Karpas-422 (cell line): ENCODE measurements at places on chromosomes 16 and 17.

DNA sequence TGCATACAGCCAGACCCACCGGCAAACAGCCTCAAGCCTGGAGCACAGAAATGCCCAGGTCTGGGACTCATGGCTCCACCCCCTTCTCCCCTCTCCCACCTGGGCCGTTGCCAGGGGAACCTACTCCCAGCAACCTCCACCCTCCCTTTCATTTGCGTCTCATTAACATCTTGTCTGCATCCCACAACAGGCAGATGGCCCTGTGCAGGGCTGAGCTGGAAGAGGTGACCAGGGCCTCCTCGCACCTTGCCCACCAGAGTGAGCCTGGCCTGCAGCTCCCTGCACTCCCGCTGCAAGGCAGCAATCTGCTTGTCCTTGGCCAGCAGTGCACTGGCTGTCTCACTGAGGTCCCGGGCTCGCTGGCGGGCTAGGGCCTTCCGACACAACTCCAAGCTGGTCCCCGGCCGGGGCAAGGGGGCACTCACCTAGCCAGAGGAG lies 3.3 kb downstream of the TSPOAP1 start:
- DNase-seq, result peak; percentile 75

DNA sequence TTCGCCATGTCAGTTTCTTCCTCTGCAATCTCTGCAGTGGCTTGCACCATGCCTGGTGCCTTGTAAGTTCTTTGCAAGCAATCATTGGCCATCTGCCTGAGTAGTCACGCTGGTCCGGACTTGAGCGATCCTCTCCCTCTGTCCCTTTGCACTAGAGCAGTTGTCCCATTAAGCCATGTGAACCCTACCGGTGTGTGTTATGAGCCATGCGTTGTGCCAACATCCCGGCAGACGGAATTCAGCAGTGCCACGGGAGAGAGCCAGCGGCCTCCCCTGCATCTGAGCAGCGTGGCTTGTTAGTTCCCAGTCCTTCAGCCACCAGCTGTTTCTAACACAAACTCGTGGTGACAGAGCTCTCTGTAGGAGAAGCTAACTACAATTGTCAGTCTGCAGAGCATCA lies 275.1 kb upstream of the HSBP1 start:
- no peak for DNase-seq

DNA sequence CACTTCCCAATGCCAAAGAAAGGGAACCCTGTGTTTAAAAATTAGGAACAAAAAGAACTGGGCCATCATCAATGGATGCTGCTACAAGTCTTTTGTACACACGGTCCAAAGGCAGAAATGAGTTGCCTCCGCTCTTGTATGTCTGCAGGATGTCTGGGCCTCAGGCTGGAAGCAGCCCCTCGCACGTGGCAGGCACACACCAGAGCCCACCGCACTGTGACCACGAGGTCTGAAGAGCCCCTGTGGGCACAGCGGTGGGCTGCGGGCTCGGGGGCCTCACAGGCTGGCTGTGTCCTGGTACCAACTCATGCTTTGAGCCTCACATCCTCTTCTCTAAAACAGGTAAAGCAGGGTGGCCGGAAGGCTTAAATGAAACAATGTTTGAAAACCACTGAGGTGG lies 309.3 kb downstream of the C16orf95 start:
- DNase-seq, result no peak

- DNase-seq, result no peak
Measured at GRCh38 chr17:246851-247421, 65.5 kb upstream of the DOC2B start.

GRCh38 chr16:72924927-72925630 lies 122.8 kb downstream of the ZFHX3 start:
- DNase-seq, result no peak

DNA sequence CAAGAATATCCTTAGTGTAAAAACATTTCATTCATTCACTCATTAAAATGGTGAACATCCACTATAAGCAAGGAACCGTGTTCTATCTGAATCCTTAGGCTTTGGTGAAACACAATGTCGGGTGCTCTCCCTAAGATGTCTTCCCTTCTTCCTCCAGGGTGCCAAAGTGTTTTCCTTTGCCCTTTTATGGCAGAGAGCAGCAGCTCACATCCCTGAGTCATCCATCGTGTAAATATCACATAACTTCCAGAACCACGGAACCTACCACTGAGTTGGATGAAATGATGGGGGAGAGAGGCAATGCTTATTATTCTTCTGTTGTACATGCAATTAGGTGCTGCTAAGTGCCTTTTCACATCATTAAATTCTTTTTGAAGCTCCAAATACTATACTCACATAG lies 50.2 kb downstream of the DNAH3 start:
- DNase-seq, result no peak

- peak; percentile 70 for DNase-seq
Measured at GRCh38 chr16:1293921-1294656, 15.3 kb upstream of the UBE2I start.

DNA sequence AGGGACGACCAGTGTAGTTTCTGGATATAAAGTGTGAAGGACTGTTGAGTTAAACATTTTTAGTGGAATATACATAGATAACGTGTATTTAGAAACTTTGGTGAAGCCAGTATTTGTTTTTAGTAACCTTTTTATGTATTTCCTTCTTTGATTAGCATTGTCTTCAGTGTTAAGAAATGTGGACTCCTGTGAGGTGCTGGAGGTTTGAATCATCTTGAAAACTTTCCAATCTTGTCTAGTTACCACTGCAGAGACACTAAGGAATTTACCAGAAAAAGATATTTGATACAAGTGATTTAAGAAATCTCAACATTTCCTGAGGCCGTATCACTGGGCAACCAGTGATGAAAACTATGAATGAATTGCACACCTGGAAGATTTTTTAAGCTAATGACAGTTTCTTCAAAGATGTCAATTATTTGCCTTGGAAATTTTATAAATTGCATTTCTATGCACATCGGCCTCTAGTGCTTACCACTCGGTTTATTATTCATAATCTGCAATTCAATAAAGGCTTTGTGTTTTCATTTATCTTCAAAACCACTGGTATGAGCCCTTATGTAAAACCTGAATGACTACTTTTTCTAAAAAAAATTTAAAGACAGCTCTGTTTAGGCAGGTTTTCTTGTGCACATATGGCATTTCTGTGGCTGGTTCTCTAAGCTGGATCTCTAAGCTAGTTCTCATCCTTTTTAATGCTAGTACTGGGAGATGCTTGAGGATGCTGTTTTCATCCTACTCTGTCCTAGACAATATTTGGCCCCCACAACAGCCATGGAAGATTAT lies 31.4 kb upstream of the ADCY7 start:
- DNase-seq, result no peak

DNA sequence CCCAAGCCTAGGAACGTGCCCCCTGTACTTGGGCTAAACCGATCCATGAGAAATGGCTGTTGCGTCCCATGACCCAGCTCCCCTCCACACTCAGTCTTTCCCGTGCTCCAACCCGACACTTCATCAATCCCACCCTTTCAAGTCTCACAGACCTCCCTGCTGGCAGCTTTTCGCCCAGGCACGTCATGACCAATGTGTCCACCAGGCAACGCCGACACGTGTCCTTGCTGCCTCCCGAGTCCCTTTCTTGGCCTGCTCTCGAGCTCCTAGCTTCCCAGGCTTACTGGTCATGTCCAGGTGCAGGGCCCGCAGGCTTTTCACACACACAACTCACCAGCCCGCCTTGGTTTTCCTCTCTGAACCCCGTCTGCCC lies 12.2 kb downstream of the MNT start:
- no peak for DNase-seq

- no peak for DNase-seq
Measured at GRCh38 chr16:78900044-78900811, 700.3 kb downstream of the MAF start.

GRCh38 chr16:67936124-67936879 lies at the start of gene PSMB10:
TSS of gene PSMB10 (minus strand) at chr16:67936850. CDS start at chr16:67936749, 101 bp downstream.
- DNase-seq, result no peak

DNA sequence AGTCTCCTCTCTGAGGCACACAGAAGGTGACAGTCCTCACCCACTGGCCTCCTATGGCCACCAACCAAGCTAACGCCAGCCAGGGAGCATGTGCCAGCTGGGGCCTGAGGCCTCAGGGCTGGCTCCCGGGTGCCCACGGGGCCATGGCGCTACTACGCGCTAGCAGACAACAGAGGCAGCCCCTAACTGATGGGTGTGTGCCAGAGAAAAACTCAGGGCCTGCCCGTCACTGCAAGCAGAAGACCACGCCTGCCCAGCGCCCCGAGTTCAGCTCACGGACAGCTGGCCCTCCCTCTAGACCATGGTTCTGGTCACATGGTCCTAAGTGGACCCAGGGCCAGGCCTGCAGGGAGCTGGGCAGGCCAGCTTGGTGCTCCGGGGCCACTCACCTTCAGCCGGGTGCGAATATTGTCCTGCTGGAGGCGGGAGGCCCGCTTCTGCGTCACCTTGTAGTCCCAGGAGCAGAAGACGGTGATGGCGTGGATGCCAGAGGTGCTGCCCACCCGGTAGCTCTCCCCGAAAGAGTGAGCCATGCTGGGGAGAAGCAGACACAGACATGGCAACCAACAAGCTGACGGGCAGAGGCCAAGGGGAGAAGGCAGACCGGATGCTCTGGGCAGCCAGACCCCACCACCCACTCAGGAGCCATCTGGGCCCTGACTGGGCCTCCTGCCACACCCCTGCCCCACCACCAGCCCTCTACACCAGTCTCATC lies 6.2 kb downstream of the TMC6 start:
- no peak for DNase-seq

DNA sequence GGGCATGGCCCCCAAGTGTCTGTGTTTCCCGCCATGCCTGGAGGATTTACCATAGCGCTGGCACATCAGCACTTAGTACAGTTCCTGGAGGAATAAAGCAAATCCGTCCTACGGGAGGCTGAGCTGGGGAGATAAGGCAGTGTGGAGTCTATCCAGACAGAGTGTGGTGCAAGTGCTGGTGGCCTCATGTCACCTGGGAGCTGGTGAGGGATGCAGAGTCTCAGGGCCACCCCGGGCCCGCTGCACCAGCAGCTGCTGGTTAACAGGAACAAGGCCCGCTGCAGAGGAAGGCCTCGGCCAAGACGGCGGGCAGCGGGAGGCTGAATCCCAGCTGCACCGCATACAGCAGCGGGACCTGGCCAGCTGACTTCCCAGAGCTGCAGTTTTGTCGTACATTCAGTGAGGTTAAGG lies 57.3 kb upstream of the CDC42EP4 start:
- no peak for DNase-seq
